ENCODE measurements at places on chromosomes 12 and 14. TPM values are rescaled to one million over a fixed set of nuclear protein-coding genes. Genes with fewer than 3 reads are reported as not detected.
A peak's percentile ranks its signal among the peaks of the same experiment; 100 is the strongest.

The GLS2 gene
- total RNA-seq = 1.0 TPM

The CCND2 gene
- 97.7 TPM for total RNA-seq

The ERP27 gene
- 1.0 TPM for total RNA-seq

- no peak for DNase-seq
These were observed 14.5 kb upstream of the WDR89 start for GRCh38 chr14:63656194-63656593.

- DNase-seq = no peak
These were observed 144.8 kb downstream of the ASCL1 start for GRCh38 chr12:103102225-103102744.

GRCh38 chr12:109863847-109864712 is 16.3 kb downstream of the GLTP start:
- DNase-seq = peak; percentile 79

DNA sequence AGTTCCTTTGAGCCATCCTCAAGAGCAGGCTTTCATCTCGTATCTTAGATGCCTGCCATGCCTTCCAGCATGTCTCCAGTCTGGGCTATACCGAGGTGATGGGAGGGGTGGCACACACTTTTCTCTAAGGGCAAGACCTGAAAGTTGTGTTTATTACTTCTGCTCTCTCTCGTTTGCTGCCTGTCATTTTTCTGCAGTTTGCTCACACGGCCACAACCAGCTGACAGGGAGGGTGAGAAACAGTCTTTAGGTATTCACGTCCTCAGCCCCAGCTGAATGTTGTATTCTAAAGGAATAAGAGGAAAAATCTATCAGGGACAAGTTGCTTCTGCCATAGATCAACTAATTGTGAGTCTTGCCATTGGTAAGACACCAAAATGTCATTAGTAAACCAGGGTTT is 88.0 kb downstream of the TMTC2 start:
- no peak for DNase-seq

DNA sequence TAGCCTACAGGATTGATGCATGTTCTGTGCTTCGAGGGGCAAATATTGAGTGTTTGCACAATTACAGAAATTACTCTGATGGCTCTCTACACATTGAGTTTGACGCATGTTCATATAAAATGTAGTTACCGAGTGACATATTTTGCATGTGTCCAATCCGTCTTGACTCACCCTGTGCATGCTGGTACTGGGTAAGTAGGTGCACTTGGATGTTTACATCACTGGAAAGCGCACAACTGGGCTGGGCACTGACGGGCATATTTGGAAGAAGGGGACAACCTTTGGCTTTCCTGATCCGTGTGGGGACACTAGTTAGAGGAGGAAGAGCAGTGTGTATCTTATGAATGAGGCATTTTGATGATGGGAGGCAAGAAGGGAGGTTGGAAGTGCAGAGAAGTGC is 4.9 kb upstream of the KRT6A start:
- DNase-seq = no peak

- DNase-seq = peak; percentile 77
These were observed 201.9 kb upstream of the DIO3 start for GRCh38 chr14:101359221-101360053.

- no peak for DNase-seq
These were observed 263.9 kb downstream of the KCNC2 start for GRCh38 chr12:74945771-74946198.

DNA sequence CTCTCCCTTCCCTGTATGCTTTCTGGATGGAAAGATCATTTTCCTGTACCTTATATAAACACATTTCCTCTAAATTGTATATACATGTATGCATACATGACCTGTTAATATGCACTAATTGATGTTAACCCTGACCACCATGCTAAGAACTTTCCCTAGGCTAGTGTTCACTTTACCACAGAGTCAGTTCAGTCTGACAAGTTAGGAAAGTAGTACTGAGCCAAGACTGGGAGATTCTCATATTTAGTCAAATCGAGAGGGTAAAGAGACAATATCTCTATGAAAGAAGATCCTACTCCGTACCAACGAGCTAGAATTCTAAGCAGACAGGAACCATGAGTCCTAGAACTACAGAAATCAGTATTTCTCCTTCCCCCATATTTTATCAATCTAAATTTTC is 36.8 kb downstream of the ATF7 start:
- no peak for DNase-seq

Data from left colon (tissue), 2 donors.